Activated CD4-positive, CD25-positive, alpha-beta regulatory T cell (primary cell): ENCODE measurements at places on chromosomes 1 and 21.
A peak's percentile ranks its signal among the peaks of the same experiment; 100 is the strongest.

GRCh38 chr1:216553040-216553439 is 129.8 kb upstream of the USH2A start:
- DNase-seq, result no peak

DNA sequence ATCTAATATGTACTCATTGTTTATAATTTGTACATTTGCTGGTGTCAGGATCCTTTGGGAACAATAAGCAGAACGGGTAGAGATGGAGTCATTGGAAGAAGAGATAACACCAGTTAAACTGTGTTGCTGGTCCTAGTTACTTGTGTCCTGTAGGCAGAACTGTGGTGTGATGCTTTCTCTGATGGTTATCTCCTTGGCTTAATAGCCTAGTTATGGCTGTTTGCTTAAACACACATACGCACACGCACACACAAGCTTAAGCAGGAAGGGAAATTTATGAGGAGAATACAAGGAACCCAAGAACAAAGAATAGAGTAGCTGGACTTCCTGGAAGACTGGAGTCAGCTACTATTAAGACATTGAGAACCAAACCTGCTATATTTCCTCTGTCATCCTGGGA is 5.7 kb upstream of the PKN2 start:
- no peak for DNase-seq

DNA sequence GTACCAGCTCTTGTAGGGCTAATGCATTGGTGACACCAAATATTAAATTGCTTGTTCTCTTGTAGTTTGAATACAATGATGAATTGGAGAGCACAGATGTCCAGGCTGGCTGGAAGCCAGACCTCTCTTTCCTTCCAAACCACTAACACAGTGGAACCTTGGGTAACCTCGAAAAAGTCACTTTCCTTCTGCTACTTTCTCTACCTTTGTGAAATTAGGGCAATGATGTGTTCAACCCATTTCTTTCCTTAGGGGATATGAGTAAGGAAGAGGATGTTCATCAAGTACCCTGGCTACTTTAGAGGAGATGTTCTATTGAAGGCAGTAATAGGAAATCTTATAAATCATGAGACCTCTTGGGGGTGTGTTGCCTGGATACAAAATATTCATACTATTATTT is 55.7 kb downstream of the XCL2 start:
- no peak for DNase-seq

DNA sequence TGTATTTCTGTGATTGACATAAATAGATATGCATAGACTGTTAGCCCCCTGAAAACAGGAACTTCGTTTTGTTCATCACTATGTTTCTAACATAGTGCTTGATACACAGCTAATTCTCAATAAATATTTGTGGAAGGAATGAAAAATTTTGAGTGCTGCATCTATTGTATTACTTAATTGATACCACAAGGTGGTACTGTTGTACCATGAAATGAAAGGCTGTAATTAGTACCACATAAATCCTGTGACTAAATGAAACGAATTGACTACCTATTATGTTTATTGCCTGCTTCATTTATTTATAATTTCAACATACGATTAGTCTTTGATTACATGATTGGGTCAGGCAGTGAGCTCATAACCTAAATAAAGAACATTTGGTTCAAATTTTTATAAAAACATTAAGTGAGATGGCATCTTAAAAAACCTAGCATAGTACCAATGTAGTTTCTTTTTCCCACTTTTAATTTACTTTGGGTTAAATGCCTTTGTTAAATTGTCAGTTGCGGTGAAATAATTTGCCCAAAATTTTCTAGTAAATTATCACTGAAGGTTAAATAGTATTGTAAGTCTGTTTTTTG is 15.0 kb upstream of the TGFB2 start:
- DNase-seq, result no peak

DNA sequence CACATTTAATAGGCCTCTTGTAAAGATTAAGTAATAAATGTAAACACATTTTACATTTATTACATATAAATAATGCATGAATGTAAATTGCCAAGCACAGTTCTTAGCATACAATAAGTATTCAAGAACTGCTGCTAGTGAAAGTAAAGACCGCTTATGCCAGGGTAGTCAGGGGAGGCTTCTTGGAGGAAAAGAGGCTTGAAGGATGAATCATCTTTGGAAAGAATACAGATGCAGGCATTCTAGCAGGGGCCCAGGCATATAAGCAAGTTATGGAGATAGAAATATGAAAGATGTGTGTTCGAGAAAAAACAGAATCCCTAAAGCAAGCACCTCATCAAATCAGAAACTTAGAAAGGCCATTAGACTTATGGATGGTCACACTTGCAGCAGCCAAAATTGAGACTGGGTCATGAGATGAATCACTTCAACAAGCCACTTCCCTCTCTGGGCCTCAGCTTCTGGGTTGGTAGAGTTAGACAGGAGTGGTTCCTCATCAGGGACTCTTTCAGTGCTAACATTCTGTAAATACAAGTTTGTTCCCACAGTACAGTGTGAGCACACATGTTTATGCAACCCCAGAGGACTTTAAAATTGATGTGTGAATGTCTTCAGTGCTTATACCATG is 79.8 kb upstream of the ROR1 start:
- no peak for DNase-seq

GRCh38 chr1:114715952-114716303 is 643 bp downstream of the NRAS start:
- DNase-seq, result no peak

DNA sequence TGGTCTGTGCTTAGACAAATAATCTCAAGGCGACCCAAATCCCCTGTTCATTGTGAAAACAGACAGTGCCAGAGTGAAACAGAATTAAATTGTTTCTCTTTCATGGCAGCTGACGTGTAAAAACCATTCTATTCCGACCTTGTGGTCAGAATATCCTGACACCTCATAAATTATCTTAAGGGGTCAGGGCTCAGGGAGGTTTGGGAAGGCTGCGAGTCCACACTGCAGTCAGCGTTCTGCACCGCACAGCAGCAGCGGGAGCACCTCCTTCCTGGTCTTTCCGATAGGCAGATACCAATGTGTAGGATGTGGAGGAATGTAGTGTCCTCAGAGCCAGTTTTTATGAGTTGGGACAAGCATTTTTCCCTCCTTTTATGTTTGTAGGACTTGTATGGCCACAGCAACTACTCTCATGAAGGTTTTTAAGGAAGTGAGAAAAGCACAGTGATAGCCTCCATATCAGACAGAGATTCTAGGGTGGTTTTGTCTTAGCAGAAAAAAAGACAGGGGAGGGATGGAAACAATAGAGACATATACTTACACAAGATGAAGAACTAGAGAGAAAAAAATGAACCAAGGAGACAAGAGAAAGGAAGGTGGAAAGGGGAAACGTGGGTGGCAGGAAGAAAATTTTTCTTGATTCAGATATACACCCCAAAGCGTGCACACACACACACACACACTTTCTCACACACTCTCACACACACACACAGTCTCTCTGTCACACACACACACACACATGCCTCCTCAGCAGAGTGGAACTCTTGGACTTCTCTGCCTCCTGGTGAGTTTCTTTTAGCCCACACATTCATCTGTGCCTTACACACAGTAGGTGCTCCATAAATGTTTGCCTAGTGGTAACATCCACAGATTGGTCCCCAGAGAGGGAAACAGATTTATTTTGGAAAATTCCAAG is 68.6 kb downstream of the NTMT2 start:
- DNase-seq, result no peak

DNA sequence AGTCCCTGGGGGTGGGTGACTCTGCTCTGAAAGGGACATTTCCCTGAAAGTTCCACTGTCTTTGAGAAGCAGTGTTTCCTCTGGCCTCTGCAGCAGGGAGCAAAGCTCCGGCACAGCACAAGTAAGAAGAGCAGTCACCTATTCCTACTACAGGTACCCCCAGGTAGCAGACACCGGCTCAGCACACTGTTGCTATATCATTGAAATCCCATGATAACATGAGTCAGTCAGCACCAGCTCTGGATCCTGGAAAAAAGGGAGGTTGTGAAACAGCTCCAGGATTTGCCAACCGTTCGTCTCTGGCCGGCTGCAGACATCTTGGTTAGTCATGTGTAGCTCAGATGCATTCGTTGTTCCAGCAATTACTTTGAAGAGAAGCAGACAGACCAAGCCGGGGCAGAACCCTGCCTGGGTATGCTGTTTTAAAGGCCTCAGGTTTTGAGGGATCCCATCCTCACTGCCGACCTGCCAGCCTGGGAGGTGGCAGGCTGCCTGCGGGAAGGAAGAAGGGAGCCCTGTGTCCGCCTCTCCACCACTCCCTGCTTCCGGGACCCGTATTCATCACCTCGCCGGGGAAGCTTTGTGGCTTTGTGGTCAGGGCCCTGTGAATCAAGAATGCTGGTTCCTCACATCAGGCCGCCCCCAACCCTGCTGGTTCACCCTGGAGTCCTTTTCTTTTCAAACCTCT is 139.2 kb downstream of the CLIC6 start:
- no peak for DNase-seq

GRCh38 chr1:201531551-201532425 is 7.1 kb upstream of the NAV1 start:
- DNase-seq, result no peak

DNA sequence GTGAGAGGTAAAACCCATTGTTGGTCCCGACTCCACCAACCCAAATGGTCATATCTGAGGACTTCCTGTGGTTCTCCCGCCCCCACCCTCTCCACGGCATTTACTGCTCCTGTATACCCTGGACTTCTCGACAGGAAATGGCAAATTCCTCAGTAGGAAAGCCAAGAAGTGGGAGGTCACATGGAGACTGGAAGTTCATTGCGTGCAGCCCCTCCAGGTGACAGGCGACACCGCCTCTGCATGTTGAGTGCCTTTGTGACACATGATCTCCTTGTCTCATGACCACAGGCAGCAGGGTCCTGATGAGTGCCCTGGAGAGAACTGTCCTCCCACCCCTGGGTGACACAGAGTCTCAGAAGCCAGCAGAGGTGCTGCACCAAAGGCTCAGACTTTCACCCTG is 24.2 kb downstream of the ERG start:
- no peak for DNase-seq

- peak; percentile 1 for DNase-seq
Observed at GRCh38 chr21:38126666-38127303, 130.0 kb upstream of the KCNJ15 start.

DNA sequence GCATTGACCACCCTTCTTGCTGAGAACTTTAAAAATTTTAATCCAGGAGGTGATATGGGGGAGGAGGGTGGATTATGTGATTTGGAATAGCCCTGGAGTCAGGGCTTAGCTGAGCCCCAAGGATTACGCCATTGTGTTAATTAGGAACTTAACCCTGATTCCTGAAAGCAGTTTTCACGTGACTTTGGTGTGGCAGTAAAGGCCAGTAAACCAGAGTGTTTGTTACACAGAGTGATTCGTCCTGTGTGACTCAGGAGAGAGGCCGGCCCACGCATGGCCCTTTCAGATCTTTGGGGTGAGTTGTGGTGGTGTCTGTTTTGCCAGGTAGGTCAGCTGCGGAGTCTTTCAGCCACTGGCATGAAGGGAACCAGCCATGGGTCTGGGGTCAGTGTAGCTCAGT is 107.6 kb downstream of the NOS1AP start:
- DNase-seq, result no peak

DNA sequence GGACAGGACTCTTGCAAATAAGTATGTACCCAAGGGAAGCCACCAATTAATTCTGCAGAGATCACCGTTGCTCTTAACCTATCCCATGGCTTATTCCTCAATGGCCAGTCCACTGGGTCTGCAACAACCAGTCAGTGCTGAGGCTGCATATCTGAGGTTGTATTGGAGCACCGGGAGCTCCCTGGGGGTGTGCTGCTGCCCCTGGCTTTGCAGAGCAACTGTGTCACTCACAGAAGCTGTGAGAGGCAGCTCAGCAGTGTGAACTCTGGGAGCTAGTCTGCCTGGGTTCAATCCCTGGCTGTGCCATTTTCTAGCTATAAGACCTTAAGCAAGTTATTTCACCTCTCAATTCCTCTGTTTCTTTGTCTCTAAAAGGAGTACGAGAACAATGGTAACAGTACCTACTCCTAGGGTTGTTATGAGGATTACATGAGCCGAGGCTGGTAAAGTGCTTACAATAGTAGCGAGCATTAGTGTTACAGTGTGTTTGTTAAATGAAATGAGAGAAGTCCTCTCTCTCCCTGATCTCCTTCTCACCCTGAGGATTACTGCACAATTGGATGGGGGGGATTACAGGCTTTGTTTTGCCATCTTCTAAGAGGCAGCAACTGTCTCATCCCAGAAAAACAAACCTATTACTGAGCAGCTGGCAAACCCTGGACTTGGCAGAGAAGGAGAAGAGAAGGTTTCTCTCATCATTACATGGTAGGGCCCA is 3.6 kb downstream of the RXRG start:
- no peak for DNase-seq

DNA sequence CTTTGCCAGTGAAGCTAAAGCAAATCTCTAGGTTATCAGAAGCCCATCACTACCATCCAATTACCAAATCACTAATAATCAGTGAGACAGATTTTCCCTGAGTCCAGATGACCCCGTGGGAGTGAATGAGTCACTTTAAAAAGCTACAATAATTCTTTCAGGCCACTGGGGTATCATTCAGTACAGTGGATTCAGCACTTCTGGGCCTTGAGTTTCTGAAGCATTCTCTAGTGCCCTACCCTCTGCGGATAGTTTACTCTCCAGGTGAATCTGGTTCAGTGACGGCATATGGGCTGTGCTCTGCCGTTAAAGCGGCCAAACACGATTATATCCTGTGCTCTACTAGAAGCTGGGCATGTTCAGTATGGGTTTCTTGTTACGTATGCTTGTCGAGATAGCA is 26.1 kb downstream of the NR5A2 start:
- no peak for DNase-seq

GRCh38 chr1:96409087-96409486 is 312.5 kb upstream of the PTBP2 start:
- DNase-seq, result no peak
